Suppressor macrophage (primary cell): ENCODE measurements at places on chromosomes 4 and X.

DNA sequence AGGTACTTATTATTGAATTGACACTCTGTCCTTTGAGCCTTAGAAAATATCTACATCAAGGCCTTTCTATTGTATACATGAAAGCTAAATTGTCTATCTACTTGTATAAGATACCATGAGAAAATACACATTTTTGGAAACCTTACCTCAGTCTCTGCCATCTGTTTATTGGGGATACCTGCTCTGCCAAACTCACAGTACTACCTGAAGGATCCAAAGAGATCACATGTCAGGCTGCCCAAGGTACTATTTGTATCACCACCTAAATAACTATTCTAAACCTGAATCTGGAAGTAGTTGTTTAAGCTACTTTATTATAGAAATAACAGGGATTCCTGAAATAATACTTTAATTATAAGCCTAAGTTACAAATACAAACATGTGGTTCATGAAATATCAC, 126.2 kb downstream of the PALLD start:
- DNase-seq, result no peak

DNA sequence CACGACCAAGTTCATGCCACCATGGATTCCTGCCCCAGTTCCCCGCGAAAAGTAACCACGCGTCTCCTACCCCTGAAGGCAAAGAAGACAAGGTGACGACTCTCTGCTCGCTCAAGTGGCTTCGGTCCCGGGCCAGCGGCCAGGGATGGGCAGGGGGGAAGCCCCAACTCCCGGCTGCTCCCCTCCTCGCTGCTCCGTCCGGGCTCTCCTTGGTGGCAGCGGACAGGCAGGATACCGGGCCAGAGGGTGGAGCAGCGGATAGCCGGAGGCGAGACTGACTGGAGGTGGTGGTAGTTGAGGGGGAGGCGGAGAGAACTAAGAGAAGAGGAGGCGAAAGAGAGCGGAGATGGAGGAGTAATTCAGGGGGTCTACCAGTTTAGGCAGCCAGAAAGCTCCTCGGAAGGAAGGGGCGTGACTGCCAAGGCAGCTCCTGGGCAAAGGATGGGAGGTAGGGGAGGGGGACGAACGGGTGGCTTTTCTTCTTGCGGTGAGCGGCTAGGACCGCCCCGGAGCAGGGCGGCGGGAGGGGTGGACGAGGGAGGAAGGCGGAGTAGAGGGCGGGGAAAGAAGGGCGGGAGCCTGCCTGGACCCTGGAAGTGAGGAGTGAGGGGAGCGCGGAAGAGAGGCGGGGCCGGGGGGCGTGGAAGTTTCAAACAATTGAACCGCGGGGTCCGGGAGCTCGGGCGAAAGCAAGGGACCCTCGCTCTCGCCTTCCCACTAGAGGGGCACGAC, at the start of gene AMOT:
AMOT (minus strand) TSS at position 450 of the 732 bp plus-strand sequence. CDS start 17,705 bp downstream, outside the sequence.
- DNase-seq, result peak; percentile 60

DNA sequence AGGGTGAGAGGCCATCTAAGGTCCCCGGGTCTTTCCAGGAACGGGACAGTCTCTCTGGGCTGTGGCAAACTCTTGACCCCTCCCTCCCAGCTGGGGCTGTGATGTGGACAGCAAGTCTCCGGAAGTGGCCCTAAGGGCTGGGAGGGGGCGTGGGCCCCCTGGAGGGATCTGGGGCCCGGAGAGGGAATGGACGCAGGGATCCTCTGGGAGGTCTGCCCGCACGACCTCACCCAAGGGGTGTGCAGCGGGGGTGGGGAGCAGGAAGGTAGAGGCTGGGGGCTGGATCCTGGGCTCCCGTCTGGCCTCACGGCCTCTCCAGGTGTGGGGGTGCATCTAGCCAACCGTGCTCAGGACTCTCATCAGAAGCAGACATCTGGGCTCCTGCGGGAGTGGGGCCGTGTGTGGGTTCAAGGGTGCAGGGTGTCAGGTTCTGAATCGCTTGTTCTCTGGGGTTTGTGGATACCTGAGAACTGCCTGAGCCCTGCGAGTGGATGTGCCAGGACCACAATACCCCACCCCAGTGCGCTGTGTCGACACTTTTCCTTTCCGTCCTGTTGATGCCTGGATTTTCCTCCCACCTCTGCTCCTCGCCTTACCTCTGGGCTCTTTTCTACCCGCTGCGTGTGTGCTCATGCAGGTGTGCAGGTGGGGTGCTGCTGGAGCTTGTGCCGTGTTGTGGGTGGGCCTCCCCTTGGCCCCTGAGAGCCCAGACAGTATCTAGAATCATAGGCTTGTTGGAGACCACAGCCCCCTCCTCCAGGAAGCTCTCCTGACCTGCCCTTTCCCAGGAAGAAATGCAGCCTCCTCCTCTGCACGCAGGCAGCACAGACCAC, 915 bp downstream of the CPZ start:
- DNase-seq, result no peak

DNA sequence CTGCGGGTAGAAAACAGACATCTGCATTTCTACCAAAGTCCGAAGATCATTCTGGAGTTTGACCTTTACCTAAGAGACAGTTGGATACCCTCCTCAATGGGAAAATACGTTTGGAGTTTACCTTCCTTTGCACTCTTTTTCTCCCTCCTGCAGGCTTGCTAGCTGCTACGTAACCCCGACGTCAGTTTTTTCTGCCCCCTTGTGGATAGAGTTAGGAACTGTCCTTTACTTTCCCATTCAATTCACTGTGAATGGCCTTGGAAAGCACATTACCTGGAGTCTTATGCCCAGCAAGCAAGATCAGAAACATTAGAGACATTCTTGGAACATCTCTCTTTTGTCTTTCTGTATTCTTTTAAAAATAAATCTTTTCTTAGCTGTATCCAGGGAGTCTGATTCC, 250.7 kb downstream of the NAP1L3 start:
- DNase-seq, result no peak

DNA sequence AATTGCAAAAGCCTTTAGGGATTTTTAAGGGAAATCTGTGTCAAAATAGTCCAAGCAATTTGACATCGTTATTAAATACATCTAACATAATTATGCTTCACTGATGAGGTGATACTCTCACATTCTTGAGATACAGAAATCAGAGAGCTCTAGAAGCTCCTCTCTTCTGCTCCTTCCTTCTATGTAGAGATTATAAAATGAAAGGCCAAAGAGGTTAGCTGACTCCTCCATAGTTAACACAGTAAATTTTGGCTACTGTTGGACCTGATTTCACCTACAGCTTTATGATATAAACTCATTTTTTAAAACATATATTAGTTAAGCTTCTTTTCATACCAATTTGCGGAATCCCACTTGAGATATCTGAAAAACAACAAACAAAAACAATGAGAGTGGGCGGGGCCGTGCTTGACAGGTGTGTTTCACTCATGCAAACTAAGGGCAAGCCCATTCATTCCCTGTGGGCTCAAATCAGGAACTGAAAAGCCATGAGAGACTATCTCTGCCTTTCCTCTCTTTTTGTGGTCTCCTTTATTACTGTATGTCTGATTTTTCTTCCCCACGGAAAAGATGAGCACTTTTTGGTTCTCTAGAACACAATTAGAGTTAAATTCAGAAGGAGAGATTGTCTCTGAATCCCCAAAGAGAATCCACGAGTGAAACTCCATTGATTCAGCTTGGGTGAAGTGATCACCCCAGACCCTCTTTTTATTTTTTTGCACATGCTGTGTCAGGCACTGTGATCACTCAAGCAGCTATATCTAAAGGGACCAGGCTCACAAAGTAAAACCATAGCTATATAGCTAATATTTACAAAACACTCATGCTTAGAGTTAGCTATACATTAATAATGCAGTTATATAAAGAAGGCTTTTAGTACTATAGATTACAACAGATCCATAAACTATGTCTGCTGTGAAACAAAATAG, 566.3 kb downstream of the IL15 start:
- DNase-seq, result no peak

- DNase-seq, result peak; percentile 81
These were observed 35.1 kb downstream of the PRIMPOL start for GRCh38 chr4:184684491-184685189.

DNA sequence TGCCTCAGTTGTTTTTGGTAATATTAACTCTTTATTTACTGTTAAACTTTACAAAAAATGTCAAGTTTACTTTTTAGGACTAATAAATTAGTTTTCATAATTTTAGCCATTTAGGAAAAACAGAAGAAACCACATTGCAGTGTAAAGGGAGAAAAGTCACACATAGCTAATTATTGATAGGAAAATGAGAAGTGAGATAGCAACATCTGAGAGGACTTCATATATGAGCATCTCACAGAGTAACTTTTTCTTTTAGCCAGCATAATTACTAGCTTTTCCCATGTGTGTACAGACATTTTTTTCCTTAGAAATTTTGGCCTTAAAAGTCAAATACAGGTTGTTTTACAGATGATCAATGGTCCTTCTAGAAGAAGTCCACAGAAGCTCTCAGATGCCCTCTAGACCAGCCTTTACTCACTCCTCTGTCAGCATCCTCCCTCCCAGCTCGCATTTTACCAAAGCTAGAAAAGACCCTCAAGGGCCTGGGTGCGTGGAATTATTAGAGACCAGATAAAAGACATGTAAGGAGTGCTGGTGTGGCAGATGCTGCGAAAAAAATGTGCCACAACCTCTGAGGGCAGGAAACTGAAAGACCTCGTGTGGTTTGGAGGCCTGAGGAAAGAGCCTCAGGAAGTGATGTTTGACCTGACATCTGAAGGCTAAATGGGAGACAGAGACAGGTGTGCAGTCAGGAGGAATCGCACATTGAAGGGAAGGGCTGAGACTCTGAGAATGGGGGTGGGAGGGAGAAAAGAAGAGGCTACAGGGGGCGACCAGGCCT, 156.9 kb downstream of the CBR4 start:
- no peak for DNase-seq

GRCh38 chrX:41336447-41336846, 2.5 kb downstream of the DDX3X start:
- no peak for DNase-seq

DNA sequence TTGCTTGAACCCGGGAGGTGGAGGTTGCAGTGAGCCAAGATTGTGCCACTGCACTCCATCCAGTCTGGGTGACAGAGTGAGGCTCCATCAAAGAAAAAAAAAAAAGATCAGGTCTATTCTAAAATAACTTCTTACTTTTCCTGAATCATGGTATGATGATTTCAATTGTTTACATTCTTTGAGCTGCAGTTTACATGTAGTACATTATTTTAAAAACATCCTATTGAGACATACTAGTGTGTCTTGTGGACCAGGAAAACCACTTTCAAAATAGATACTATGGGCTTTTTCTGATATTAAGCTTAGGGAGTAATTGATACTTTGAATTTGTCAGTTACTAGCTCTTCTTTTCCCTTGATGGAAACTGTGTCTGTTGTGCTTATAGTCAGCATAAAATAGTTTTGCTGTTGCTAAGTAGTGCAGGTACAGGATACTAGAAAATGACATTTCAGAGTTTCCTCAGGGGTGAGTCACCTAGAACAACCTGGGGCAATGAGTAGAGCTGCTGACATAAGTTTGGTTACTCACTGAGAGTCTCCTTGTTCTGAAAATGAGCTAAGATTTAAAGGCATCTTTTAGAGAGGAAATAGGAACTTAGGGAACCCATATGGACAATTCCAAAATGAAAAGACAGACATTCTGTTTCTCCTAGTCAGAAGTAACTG, 53.2 kb upstream of the C4orf54 start:
- DNase-seq, result no peak

DNA sequence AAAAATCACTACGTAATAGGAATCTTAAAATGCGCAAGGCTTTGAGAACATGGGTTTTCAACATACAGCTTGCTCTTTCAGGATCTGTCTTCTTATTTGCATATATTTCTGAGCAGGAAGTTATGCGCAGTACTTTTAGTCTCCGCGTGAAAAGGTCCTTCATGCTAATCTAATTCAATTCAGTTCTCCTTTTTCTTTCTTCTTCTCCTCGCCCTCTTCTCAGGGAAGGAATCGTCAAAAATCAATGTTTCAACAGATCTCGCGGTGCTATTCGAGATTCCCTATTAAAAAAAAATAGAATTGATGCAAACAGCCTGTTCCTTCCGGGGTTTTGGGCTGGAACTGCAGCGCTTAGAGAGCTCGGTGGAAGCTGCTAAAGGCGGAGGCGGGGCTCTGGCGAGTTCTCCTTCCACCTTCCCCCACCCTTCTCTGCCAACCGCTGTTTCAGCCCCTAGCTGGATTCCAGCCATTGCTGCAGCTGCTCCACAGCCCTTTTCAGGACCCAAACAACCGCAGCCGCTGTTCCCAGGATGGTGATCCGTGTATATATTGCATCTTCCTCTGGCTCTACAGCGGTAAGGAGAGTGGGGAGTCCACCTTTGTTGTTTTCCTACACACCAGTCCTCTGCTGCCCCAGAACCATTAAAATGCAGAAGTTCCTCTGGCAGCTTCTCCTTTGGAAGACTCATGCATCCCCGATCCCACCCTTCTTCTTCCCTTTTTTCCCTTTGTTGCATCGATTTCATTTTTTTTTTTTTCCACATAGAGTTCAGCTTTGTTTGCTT, at the start of the genes HMGN5 and SH3BGRL:
HMGN5 (minus strand) TSS at position 243 of the 785 bp plus-strand sequence. CDS start 80,364 bp downstream, outside the sequence.
SH3BGRL (plus strand) TSS at position 432 of the 785 bp plus-strand sequence; CDS start at position 531, 99 bp downstream.
- DNase-seq, result peak; percentile 90

DNA sequence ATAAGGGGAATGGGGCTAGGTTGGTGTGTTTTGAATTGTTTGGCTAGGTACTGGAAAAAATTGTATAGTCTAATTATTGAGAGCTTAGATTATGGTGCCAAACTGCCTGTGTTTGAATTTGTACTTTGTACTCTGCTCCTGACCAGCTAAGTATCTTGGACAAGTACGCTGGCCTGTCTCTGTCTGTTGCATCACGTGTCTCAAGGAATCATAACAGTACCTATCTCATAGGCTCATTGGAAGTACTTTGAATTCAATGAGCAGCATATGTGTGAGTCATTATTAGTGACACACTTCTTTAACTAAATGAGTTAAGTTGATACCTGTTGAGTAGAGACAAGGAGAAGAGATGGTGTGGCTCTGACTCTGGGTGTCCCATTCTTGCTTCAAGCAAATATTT, 69.5 kb upstream of the MND1 start:
- no peak for DNase-seq

DNA sequence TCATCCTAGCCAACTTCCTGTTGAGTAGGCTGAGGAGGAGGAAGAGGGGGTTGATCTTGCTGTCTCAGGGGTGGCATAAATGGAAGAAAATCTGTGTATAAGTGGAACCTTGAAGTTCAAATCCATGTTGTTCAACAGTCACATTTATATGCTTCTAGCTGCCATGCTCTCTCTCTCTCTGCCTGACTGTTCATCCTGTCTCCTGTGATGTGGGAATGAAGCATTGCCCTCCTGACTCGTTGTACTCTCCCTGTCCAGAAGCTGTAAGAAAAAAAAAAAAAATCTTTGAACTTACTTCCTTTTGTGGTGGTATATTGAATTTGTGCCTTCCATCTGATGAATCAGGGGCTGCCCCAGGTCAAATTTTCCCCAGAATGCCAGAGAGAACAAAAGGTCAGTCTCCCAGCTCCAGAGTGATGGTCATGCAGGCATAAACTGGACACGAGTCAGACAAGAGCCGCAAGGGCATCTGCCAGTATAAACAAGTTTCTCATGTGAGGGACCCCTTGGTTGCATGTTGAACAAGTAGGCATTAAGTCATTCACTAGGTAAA, 257.0 kb downstream of the IDS start:
- peak; percentile 2 for DNase-seq

- no peak for DNase-seq
These were observed 513 bp downstream of the NHSL2 start for GRCh38 chrX:71910986-71911730.

DNA sequence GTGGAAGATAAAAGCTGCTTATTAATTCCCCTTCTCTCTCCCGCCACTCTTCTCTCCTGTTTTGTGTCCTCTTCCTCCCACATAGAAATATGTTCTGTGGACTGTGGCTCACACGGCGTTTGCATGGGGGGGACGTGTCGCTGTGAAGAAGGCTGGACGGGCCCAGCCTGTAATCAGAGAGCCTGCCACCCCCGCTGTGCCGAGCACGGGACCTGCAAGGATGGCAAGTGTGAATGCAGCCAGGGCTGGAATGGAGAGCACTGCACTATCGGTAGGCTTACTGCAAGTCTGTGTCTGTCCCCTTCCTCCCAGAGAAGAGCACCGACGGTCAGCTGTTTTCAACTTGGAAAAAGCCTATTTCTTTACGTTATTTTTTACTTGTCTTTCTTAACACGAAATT, 229.1 kb downstream of the DCTD start:
- no peak for DNase-seq
